WTC11 (cell line): ENCODE measurements at places on chromosomes 6 and 20. TPM values are rescaled to one million over a fixed set of nuclear protein-coding genes. Genes with fewer than 3 reads are reported as not detected.
A peak's percentile ranks its signal among the peaks of the same experiment; 100 is the strongest.

TRIM31 gene
- 0.11 to 0.16 TPM (median 0.13 TPM) in 3 replicates for total RNA-seq

C6orf15 gene
- total RNA-seq = not detected in 3 replicates

BFSP1 gene
- 1.9 to 3.0 TPM (median 2.7 TPM) in 3 replicates for total RNA-seq

OR2H1 gene
- not detected in 3 replicates for total RNA-seq

IL17F gene
- total RNA-seq = not detected in 3 replicates

KCNK15 gene
- total RNA-seq = 0.24 to 0.37 TPM (median 0.32 TPM) in 3 replicates

MYMX gene
- 3.9 to 7.5 TPM (median 6.4 TPM) in 3 replicates for total RNA-seq

KCNK17 gene
- total RNA-seq = 2.1 to 2.9 TPM (median 2.7 TPM) in 3 replicates

SNX14 gene
- 34.3 to 42.6 TPM (median 36.4 TPM) in 3 replicates for total RNA-seq

DNA sequence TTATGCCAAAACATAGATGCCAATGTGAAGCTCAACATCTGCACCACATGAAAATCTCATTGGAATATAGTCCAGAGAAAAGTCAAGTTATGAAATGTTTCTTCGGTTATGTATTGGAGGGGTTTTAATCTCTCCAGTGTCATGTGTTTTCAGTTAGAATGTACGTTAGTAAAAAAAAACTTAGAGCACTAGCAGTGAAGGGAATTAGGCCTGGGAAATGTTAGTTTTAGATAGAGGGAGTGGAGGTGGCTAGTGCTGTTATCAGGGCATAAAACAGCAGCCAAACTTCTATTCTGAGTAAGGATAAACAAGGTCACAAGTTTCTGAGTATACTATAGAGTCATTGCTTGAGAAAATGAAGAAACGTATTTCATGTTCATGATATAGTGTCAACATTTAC lies 42.9 kb downstream of the HDGFL1 start:
- no peak for DNase-seq
- H3K27ac ChIP-seq = no peak overlapping the region
- H3K4me1 ChIP-seq = peaks cover 15% of the 10 kb centered on the region
- no peaks in the 10 kb centered on the region for H3K27me3 ChIP-seq
- H3K4me3 ChIP-seq = no peak overlapping the region

DNA sequence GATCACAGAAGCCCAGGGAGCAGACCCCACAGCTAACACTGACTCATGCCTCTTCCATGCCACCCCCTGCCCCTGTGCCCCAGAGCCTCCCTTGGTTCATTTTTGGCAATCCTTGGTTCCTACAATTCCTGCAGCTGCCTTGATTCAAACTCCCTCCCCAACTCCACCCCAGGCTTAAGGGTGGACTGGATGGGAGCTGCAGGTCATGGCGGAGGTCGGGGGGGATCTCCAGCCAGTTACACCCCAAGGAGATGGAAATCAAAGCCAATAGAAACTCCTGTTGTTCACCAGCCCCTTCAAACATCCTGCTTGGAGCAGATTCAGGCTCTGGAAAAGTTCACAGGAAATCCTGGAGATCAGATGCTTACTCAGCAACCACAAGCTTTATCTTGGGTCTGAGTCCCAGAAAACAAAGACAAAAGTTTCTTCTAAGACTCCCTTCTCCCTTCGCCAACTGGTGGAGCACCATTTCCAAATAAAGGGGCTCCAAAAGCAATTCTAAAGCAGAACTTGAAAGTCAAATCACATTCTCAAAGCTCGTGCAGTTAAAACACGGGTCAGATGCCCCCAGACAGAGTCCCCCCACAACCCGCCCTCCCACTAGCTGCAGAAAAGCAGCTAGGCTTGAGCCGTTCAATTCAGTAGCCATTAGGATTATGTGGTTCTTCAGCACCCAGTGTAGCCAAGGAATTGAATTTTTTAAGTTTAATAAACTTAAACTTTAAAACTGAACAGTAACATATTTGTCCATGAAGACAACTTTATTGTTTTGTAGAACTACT lies 149.5 kb downstream of the ANKRD60 start:
- peaks cover 2% of the 10 kb centered on the region; the same call in 1 of the 2 replicates for H3K27me3 ChIP-seq
- no peak overlapping the region for H3K27ac ChIP-seq
- H3K4me3 ChIP-seq = no peak overlapping the region
- no peak for DNase-seq
- no peaks in the 10 kb centered on the region for H3K36me3 ChIP-seq
- H3K4me1 ChIP-seq = peaks cover 7% of the 10 kb centered on the region

DNA sequence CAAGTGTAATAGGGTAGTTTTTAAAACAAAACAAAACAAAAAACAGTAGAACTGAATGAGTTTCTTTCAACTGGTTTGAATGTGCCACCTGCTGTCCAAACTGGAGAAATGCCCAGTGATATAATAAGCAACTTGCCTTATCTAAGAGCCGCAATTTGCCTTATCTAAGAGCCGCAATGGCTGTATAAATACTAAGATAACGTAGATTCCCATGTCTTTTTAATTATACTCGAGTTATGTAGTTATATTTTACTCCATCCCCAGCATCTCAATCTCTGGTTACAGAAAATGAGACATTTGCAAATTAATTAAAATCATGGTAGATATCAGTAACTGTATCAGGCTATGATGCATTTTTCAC lies 67.2 kb downstream of the RPP40 start:
- H3K4me3 ChIP-seq = no peak overlapping the region
- peaks cover 39% of the 10 kb centered on the region for H3K4me1 ChIP-seq
- no peaks in the 10 kb centered on the region for H3K27me3 ChIP-seq

GRCh38 chr6:146551545-146551944 lies 7.9 kb downstream of the RAB32 start:
- peaks cover 7% of the 10 kb centered on the region for H3K36me3 ChIP-seq
- H3K27ac ChIP-seq = no peak overlapping the region
- H3K4me3 ChIP-seq = no peak overlapping the region
- no peaks in the 10 kb centered on the region for H3K27me3 ChIP-seq

DNA sequence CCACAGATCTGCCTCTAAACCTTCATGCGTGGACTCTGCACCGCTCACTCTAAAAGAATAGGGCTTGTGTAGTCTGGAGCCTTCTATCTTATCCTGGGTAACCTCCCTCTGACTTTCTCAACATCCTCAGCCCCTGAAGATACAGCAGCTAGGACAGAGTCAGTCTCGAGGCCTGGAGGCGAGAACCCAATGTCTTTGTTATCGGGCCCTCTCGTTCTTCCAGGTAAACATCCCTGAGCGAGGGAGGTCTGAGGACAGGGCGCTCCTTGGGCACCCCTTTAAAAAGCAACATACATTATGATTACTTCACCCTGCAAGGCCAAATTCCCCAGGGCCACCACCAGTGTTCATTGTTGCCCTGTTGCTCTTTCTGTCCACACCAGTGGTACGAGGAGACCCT lies 110.8 kb upstream of the PRND start:
- H3K4me3 ChIP-seq = no peak overlapping the region
- H3K27me3 ChIP-seq = no peaks in the 10 kb centered on the region
- H3K4me1 ChIP-seq = peaks cover 9% of the 10 kb centered on the region
- H3K36me3 ChIP-seq = no peaks in the 10 kb centered on the region
- no peak for DNase-seq

GRCh38 chr20:16222859-16223411 lies 350.3 kb downstream of the KIF16B start:
- no peak overlapping the region for H3K27ac ChIP-seq
- H3K36me3 ChIP-seq = peaks cover 12% of the 10 kb centered on the region
- H3K27me3 ChIP-seq = no peaks in the 10 kb centered on the region
- H3K4me3 ChIP-seq = no peak overlapping the region
- no peaks in the 10 kb centered on the region for H3K4me1 ChIP-seq

GRCh38 chr20:14672066-14672465 lies 334.7 kb upstream of the FLRT3 start:
- no peak overlapping the region for H3K4me3 ChIP-seq
- H3K36me3 ChIP-seq = no peaks in the 10 kb centered on the region; the same call in 1 of the 2 replicates
- no peak overlapping the region for H3K27ac ChIP-seq
- H3K27me3 ChIP-seq = no peaks in the 10 kb centered on the region
- no peak for DNase-seq

DNA sequence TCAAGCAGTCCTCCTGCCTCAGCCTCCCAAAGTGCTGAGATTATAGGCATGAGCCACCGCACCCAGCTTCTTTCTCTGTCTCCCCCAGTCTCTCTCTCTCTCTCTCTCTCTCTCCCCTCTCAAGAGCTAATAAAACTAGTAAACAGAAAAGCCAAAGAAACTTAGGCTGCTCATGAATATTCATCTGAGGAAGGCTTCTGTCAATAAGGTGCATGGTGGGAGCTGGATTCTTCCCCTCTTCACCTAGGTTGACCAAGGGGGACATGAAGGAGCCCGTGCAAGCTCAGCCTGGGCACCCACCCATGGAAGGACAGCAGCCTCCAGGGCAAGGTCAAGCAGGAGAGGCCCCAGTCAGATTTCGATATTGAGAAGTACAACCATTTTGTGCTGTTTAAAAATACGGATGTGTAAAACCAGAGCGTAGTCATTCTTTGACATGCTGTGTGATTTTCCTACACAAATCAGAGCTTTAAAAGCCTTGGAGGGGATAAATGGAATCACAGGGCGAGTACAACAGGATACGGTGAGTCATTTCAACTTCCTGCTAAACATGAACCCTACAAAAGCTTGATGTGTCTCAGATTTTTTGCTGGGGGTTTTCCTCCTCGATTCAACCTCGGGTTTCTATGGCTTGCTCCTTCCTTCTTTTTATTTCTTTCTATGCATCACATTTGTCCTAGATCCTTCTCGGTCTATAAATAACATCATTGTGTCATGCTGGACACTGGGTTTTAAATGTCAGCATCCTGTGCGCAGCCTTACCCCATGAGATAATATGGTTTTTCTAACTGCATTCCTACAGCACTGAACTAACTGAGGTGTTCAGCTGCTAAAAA lies 368.9 kb upstream of the JARID2 start:
- H3K27me3 ChIP-seq = no peaks in the 10 kb centered on the region
- DNase-seq = no peak
- peaks cover 79% of the 10 kb centered on the region for H3K4me1 ChIP-seq

GRCh38 chr6:151021896-151022295 lies 156.4 kb downstream of the MTHFD1L start:
- no peak for DNase-seq
- H3K4me1 ChIP-seq = peaks cover 16% of the 10 kb centered on the region; the same call in 1 of the 2 replicates
- peaks cover 17% of the 10 kb centered on the region for H3K36me3 ChIP-seq
- no peak overlapping the region for H3K4me3 ChIP-seq
- H3K27ac ChIP-seq = peak overlapping the region; percentile 80
- H3K27me3 ChIP-seq = no peaks in the 10 kb centered on the region

GRCh38 chr20:32012159-32012688 lies 2.0 kb downstream of the CCM2L start:
- peaks cover 53% of the 10 kb centered on the region for H3K4me1 ChIP-seq
- H3K27ac ChIP-seq = peak overlapping the region; percentile 41; the same call in 1 of the 2 replicates
- DNase-seq = no peak
- no peaks in the 10 kb centered on the region for H3K36me3 ChIP-seq
- H3K27me3 ChIP-seq = peaks cover 11% of the 10 kb centered on the region
- no peak overlapping the region for H3K4me3 ChIP-seq

DNA sequence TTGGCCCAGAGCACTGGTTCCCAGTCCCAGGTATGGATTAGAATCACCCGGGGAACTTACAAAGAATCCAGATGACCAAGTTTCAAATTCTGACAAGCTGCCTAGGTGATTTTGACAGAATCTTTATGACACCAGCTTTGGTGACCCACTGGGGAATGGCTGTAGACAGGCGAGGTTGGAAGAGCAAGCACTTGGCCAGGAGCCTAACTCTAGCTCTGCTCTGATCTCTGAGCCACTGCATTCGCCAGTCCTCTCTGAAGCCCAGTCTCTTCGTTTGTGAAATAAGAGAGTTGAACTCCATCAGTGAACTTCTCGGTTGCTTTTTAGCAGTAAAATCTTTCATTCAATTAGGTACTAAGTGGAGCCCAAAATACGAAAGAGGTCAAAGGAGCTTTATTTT lies 161.2 kb downstream of the VEGFA start:
- H3K27me3 ChIP-seq = no peaks in the 10 kb centered on the region
- DNase-seq = no peak
- peaks cover 22% of the 10 kb centered on the region for H3K4me1 ChIP-seq
- H3K36me3 ChIP-seq = no peaks in the 10 kb centered on the region
- H3K27ac ChIP-seq = no peak overlapping the region

GRCh38 chr6:29478740-29479139 lies 9.0 kb downstream of the MAS1L start:
- H3K27ac ChIP-seq = no peak overlapping the region
- peaks cover 7% of the 10 kb centered on the region for H3K27me3 ChIP-seq
- no peaks in the 10 kb centered on the region for H3K36me3 ChIP-seq
- DNase-seq = no peak
- H3K4me3 ChIP-seq = no peak overlapping the region

- H3K27ac ChIP-seq = no peak overlapping the region
- H3K4me1 ChIP-seq = no peaks in the 10 kb centered on the region
- no peak for DNase-seq
- no peak overlapping the region for H3K4me3 ChIP-seq
- H3K27me3 ChIP-seq = peaks cover 15% of the 10 kb centered on the region
These were observed 466.9 kb downstream of the CBLN4 start for GRCh38 chr20:55538261-55538908.

DNA sequence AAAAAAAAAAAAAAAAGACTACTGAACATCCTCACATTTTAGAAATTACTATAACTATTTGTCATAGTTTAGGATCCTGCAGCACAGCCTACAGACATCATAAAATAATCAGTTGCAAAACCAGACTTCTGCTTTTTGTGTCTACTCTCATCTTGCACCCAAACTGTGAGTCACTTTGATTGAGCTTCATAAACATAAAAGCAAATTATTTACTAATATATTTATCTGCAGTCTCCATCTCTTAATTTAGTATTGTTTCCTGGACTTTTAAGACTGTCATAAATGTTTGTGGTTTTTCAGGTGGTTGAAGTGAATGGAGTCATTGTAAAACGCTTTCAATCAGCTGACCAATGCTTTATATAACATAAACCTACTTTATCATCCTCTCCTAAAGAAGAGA lies 14.8 kb upstream of the CALHM6 start:
- DNase-seq = no peak
- no peaks in the 10 kb centered on the region; the same call in 1 of the 2 replicates for H3K27me3 ChIP-seq
- peaks cover 34% of the 10 kb centered on the region for H3K4me1 ChIP-seq

- H3K27ac ChIP-seq = peak overlapping the region; percentile 97
- H3K27me3 ChIP-seq = peaks cover 36% of the 10 kb centered on the region
- H3K4me3 ChIP-seq = peak overlapping the region; percentile 95
These were observed 59.2 kb upstream of the PRSS16 start for GRCh38 chr6:27188061-27188884.

DNA sequence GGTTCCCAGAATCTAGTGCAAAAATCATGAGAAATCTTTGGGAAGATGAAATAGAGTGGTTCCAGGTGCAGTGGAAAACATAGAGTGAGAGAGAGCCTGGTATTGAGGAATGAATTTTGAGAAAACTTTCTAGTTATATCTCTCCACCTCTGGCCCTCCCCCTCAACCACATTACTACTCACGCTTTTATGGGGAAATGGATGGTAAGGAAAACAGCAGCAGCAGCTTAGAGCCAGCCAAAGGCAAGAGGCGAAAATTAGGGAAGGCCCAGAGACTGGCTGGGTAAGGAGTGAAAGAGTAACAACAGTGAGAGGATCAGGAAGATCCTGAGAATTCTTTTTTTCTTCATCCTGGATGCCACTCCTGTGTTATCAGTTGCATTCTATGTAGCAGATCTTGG lies 187.9 kb upstream of the ECI2 start:
- H3K36me3 ChIP-seq = no peaks in the 10 kb centered on the region
- H3K27ac ChIP-seq = no peak overlapping the region
- no peak for DNase-seq
- peaks cover under 1% of the 10 kb centered on the region; the same call in 1 of the 2 replicates for H3K27me3 ChIP-seq
- peaks cover 36% of the 10 kb centered on the region for H3K4me1 ChIP-seq
- H3K4me3 ChIP-seq = no peak overlapping the region

GRCh38 chr20:35344354-35344837 lies 52.2 kb upstream of the FAM83C start:
- DNase-seq = no peak
- peaks cover 32% of the 10 kb centered on the region for H3K36me3 ChIP-seq
